ENCODE measurements at places on chromosomes 7 and 10. TPM values are rescaled to one million over a fixed set of nuclear protein-coding genes. Genes with fewer than 3 reads are reported as not detected.
A peak's percentile ranks its signal among the peaks of the same experiment; 100 is the strongest.

- no peak for DNase-seq
Observed at GRCh38 chr7:138980563-138981291, 462 bp downstream of the KIAA1549 start.

Gene WNT2
- total RNA-seq = 3.9 TPM

Gene CLRN3
- not detected for total RNA-seq

- DNase-seq = no peak
Observed at GRCh38 chr7:149241696-149242095, 2.2 kb downstream of the ZNF212 start.

DNA sequence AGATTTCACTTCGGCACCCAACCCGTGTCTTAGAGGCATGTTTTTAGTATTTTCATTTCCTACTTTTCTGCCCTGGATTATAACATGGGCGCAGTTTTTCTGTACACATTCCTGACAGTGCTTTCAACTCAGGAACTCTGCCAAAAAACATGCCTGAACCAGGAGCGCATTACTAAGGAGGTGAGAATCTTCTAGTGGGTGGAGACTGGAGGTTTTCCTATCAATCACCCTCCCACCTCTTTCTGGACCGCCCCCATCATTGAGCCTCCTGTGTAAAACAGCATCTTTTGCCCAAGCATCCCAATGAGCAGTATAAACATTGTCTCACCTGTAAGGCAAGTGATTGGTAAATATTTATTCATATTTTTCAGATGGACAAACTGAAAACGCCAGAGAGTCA is 53.2 kb downstream of the STK17A start:
- DNase-seq = peak; percentile 32

DNA sequence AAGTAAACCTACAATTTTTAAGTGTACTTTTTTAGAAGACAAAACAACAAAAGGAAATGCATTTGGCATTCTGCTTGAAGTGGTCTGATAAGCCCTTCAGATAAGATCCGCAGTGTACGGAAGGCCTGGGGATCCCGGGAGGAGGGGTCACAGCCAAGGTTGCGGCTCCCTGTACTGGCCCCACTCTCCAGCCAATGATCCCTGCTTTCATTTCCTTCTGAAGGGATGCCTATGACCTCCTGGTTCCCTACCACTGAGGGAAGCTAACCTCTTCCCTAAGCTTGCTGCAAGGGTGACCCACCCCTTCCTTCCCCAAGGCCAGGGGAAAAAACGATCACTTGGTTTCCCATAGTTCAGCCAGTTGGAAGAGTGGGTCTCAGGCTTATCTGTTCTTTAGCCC is 5.3 kb downstream of the DENND2A start:
- DNase-seq = no peak

Gene MSRB2
- total RNA-seq = 19.0 TPM
